ENCODE measurements at places on chromosomes 4 and X.

- no peak for DNase-seq
These were observed 286.5 kb downstream of the EPHA5 start for GRCh38 chr4:65383589-65384305.

DNA sequence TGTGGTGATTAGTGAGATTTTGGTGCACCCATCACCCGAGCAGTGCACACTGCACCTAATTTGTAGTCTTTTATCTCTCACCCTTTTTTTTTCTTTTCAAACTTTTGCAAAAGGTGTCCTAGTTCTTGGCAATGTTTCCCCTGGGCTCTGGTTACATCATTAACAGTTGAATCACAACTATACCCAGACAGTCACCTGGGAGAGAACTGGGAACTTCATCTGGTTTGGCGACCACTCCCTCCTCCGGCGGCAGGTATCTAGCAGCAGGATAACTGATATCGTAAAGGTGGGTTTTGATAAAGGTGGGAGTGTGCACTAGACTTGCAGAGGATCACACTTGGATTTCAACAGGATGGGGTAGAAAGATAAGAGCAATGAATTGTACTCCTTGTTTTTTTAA lies 140.5 kb downstream of the CHIC2 start:
- DNase-seq = no peak

- DNase-seq = no peak
These were observed 5.8 kb downstream of the RPS4X start for GRCh38 chrX:72271091-72271788.

DNA sequence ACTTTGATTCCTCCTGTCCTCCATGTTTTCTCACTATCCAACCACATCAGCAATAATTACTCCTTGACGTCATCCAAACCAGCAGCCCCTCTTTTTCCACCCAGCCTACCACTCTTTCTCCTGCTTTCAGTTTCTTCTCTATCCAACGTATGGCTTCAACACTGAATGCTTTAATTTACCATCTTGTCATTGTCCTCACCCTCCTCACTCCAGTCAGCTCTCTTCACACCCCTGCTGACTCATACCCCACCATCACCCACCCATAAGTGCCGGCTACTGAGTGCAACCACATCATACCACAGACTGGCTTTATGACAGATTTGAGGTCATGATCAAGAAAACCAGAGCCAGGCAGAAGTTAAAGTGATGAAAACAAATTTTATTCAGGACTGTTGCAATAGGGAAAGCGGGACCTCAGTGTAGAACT lies 9.8 kb upstream of the ANXA5 start:
- no peak for DNase-seq
